GM13976 (cell line): ENCODE measurements at places on chromosomes 11 and 22.

DNA sequence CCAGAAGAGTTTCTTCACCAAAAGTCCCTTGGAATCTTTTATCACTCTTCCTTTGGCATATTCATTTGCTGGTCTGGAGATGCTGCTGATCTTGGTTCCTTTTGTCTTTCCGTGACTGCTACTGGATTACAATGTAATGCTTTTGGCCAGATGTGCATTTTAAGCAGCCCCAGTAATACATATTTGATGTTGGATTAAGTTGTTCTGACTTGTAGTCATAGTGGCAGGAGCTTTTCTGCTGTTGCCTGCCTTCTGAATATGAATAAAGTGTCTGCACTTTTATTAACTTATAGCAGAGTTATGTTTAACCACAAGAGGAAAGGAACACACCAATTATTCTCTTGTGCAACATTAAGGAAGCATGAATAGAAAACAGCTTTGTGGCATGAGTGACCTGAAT lies 360.0 kb upstream of the DDI1 start:
- no peak for DNase-seq

DNA sequence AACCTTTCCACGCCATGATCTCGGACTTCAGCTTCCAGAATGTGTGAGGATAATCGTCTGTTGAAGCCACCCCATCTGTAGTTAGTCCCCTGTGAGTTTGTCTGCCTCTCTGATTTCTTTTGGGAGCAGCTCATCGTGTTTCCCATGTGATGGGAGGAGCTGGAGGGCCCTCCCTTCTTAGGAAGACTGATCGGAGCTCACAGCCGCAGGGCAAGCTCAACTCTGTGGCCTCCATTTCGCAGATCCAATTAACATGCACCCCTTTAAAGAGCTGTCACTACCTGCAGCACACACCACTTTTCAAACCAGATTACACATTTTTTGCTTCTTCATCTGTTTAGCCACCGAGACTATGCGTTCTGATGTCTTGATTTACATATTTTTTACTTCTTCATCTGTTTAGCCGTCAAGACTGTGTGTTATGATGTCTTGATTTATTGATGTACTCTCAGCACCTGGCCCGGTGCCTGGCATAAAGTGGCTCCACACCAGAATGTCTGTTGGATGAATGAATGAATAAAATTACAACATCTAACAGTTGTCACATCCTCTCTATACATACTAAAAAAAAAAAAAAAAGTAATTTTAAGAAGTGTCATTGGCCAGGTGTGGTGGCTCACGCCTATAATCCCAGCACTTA lies 14.9 kb upstream of the PPFIA1 start:
- no peak for DNase-seq

- DNase-seq, result no peak
Measured at GRCh38 chr11:133993107-133993506, 36.3 kb upstream of the IGSF9B start.

- DNase-seq, result no peak
Measured at GRCh38 chr22:45496451-45496941, 6.2 kb upstream of the FBLN1 start.

DNA sequence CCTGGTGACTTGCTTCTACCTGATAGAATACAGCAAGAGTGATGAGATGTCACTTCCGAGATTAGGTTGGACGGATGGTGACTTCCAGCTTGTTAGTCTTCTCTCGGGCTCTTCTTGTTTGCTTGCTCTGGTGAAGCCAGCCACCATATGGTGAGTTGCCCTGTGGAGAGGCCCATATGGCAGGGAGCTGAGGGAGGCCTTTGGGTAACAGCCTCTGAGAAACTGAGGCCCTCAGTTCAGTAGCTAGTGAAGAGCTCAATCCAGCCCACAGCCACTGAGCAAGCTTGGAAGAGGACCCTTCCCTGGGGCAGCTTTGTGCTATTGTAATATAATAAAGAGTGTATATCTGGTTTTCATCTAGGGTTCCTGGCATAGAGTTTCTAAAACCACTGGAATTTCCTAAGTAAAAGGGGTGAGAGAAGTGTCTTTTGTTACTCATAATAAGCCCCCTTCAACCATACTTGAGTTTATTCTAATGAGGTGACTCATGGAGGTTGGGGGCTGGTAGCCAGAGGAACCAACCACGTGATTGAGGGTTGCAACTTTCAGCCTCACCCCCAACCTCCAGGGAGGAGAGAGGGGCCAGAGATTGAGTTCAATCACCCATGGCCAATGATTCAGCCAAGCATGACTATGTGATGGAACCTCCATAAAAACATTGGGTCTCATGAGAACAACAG lies 8.0 kb upstream of the TPCN2 start:
- DNase-seq, result no peak

GRCh38 chr22:30940685-30941362 lies 27.8 kb downstream of the MORC2 start:
- no peak for DNase-seq

GRCh38 chr11:3014057-3014938 lies 22.2 kb upstream of the NAP1L4 start:
- DNase-seq, result no peak

- DNase-seq, result no peak
Measured at GRCh38 chr22:38106814-38107578, 3.5 kb downstream of the BAIAP2L2 start.

DNA sequence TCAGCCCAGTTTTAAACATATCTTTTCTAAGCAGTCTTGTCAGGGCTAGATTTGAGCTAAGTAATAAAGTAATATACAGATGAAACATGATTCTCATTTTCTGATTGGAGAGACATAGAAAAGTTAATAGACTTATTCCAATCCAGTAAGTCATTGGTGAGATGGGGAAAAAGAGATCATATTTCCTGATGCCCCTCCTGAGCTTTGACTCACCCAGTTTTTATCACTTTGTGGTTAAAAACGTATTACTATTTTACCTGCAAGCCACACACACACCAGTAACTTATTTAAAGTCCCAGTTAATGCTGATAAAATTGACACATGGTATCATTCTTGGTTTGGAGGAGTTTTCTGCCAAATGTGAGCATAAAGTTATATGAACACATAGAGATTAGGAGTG lies 306.8 kb downstream of the CADM1 start:
- DNase-seq, result no peak

GRCh38 chr22:31957970-31958594 lies 13.7 kb downstream of the YWHAH start:
- DNase-seq, result no peak
